ENCODE measurements at places on chromosomes 3 and 15.

DNA sequence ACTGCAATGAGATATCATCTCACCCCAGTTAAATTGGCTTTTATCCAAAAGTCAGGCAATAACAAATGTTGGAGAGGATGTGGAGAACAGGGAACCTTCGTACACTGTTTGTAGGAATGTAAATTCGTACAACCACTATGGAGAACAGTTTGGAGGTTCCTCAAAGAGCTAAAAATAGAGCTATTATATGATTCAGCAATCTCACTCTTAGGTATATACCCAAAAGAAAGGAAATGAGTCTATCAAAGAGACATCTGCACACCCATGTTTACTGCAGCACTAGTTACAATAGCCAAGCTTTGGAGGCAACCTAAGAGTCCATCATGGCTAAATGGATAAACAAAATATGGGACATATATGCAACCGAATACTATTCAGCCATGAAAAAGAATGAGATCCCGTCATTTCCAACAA, 68.0 kb upstream of the HES1 start:
- DNase-seq = no peak

DNA sequence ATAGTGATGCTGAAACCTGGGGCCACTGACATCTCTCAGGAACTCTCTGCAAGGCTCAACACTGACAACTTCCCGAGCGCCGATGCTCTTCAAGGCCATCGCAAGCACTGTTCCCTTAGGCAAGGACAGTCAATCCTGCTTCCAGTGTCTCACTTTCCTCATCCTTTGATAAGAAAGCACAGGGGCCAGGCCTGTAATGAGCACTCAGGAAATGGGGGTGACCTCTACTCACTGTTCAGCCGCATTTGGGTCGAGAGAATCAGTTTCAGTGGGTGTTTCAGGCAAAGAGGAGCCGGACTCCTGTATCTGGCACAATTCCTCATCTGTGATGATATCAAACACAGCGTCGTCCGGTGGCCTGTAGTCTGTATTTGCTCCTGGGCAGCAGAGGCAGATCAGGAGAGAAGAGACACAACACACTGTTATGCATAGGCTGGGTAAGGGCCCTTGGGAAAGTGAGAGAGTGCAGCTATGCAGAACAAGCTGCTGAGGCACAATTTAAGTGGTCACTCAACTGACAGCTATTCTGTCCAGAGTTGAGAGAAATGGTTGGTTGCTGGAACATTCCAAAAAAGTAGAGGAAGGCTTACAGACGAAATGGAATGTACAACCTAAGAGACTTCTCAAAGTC, 11.9 kb downstream of the CXCR6 start:
- no peak for DNase-seq

- no peak for DNase-seq
Measured at GRCh38 chr15:38030609-38031008, 96.2 kb downstream of the TMCO5A start.

DNA sequence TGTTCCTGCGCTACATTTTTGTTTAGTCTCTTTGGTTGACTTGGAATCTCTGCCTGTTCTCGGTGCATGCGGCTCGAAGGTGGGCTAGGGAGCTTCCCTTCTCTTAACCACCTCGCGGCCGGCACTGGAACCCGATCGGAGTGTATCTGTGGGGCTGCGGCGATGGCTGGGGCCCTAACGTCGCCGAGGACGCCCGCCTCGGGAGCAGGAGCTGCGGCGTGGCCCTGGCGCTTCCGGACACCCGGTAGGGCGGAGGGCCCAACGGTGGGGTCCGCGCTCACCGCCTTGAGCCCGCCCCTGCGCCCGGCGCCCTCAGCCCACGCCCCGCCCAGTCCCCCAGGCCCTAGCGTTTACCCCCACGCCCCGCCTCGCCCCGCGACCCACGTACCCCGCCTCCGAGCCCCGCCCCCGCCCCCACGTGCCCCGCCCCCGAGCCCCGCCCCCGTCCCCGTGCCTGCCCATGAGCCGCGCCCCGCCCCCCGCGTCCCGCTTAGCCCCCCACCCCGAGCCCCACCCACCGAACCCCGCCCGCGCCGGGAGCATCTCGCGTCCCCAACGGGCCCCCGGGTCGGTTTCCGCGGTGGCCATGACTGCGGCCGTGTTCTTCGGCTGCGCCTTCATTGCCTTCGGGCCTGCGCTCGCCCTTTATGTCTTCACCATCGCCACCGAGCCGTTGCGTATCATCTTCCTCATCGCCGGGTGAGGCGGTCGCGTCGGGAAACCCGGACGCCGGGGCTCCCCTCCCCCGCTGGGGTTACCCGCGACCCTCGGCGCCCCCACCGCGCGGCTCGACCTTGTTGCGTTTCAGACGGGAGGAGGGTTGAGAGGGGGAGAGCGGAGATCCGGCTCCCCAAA, at the start of gene APH1B:
Gene APH1B (plus strand): TSS at position 568 of the 855 bp plus-strand sequence. CDS start 19 bp downstream, at position 587.
- peak; percentile 66 for DNase-seq

GRCh38 chr15:31130576-31131237, 29.2 kb upstream of the TRPM1 start:
- no peak for DNase-seq

- DNase-seq = no peak
Measured at GRCh38 chr15:92383519-92384324, 10.0 kb upstream of the ST8SIA2 start.

GRCh38 chr3:43921056-43921648, 230.4 kb downstream of the ABHD5 start:
- no peak for DNase-seq

- DNase-seq = no peak
Measured at GRCh38 chr3:45491344-45491743, 103.0 kb downstream of the LARS2 start.

DNA sequence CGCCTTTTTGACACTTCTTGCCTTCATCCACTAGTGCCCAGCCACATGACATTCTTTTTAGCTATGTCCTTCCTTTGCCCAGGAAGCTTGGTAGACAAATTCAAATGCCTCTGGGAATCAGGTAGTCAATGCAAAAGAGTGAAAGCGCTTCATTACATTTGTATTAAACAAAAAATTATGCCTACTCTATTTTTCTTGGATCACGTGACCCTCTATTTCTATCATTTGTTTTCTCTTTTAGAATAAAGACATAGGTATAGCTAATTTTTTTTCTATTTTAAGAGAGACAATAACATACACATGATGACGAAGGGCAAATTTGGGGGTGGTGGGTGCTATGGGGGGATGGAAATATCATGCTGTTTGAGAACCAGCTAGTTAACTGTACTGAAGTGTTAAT, 384.8 kb downstream of the C3orf38 start:
- DNase-seq = no peak

DNA sequence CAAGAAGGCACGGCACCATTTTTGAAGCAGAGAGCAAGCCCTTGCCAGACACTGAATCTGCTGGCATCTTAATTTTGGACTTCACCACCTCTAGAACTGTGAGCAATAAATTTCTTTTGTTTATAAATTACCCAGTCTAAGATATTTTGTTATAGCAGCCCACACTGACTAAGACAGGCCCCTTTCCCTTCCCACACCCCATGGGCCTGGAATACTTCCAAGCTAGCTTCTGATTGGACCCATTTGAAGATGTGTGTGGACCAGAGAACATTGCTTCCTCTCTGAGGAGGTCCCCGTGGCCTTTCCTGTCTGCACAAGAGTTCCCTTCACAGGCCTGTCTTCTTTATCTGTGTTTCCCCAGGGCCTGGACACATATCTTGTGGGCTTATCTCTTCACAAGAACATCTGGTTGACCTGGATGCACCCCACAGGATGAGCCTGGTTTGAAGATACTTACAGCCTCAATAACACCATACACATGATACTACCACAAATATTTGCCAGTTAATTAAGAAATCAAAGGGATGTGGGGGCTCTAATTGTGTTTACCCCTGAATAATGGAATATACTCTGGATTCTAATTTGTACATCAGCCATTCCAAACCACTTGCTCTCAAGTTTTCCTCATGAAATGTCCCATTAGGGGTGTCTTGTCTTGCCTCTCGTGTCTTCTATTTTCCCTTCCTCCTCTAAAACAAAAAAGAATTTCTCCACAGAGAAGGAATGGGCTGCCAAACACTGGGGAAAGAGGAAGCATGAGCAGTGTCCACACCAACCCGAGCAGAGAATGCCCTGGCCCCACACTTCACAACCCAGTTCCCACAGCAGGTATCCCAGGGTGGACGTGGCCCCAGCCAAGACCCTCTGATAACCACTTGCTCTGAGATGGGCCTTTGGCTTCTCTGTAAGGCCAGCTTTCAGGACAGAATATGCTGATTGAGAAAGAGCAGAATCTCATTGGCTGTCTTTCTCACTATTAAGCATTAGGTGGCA, 42.5 kb downstream of the GLB1 start:
- DNase-seq = no peak

GRCh38 chr3:120425572-120426250, 25.1 kb downstream of the FSTL1 start:
- no peak for DNase-seq

DNA sequence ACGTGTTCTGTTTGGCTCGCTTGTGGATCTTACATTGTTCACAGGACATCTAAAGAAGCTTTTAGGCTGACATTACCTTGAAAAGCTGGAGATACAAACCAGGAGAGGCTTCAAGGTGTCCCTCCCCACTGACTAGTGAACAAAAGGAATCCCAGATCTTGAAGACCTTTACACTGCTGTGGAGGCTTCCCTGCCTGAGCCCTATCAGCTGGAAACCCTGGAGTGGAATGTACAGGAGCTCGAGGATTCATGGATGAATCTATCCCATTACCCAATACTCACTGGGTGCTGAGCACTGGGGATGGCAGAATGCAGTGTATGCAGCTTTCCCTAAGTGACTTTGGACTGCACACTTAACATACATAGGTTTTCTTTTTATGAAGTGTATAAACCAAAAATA, 82.3 kb upstream of the MFGE8 start:
- DNase-seq = no peak

- DNase-seq = no peak
Measured at GRCh38 chr15:95302206-95302605, 1028.3 kb upstream of the NR2F2 start.

DNA sequence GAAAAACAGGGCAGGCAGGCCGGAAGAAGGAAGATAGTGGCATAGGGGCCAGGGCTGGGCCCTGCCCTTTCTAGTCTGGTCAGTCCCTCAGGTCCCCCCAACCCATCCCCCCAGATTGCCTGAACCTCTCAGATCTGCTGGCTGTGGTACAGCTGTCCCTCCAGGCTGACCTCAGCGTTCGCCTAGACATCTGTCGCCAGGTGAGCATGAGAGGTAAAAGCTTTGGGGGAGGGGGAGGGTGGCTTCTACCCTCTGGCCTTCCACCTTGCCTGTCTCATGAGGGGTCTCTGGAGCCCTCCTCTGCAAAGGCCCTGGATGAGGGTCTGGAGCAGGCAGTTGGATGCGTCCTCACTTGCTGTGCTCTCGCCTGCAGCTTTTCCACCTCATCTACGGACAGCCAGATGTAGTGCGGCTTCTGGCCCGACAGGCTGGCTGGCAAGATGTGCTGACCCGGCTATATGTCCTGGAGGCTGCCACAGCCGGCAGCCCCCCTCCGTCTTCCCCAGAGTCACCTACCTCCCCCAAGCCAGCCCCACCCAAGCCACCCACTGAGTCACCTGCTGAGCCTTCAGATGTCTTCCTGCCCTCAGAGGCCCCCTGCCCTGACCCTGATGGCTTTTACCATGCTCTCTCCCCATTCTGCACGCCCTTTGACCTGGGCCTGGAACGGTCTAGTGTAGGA, 20.2 kb downstream of the NBEAL2 start:
- no peak for DNase-seq

DNA sequence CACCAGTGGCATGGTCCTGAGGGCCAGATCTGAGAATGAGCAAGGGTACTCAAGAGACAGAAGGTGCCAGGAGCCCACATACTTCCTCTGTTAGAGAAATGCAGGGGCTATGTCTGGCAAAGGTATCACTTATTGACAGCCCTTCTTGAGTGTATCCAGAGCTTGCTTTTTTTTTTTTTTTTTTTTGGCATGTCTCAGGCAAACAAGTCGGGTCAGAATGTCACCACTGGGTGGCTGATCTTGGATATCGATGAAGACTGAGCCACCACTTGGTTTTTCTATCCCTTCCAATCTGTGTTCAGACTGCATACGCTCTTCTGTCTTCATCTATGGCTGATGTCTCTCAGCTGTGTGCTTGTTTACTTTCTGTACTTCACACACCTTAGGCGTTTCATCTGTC, 363.4 kb upstream of the C2CD4B start:
- DNase-seq = no peak

DNA sequence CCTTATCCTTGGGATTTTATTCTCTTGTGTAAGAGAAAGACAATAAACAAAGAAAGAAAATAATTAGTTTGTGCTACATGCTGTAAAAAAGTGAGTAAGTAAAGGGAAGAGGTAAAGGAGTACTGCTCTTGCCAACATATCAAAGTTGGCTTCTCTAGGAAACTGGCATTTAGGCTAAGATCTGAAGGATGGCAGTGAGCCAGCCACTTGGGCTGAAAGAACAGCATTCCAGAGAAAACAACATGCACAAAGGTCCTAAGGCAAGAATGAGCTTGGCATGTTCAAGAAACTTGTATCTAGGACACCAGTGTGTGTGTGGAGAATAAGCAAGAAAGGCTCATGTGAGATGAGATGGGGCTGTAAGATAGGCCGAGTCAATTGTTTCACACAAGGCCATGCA, 245.5 kb upstream of the MANF start:
- DNase-seq = no peak

- no peak for DNase-seq
Measured at GRCh38 chr3:71511446-71511845, 72.1 kb downstream of the FOXP1 start.

Measured in activated naive CD4-positive, alpha-beta T cell (primary cell).